Activated CD8-positive, alpha-beta T cell treated with anti-CD3 and anti-CD28 coated beads for 36 hours (primary cell): ENCODE measurements at places on chromosomes 12 and 14. TPM values are rescaled to one million over a fixed set of nuclear protein-coding genes. Genes with fewer than 3 reads are reported as not detected.

Gene TRIM9
- total RNA-seq, result 7.2 TPM

Gene SLIRP
- total RNA-seq, result 141 TPM

Gene IFNG-AS1
- 0.25 TPM for total RNA-seq

- no peak for DNase-seq
Observed at GRCh38 chr14:70803321-70804310, 5.7 kb downstream of the MAP3K9 start.

- DNase-seq, result no peak
Observed at GRCh38 chr12:38689704-38690103, 215.7 kb downstream of the CPNE8 start.

DNA sequence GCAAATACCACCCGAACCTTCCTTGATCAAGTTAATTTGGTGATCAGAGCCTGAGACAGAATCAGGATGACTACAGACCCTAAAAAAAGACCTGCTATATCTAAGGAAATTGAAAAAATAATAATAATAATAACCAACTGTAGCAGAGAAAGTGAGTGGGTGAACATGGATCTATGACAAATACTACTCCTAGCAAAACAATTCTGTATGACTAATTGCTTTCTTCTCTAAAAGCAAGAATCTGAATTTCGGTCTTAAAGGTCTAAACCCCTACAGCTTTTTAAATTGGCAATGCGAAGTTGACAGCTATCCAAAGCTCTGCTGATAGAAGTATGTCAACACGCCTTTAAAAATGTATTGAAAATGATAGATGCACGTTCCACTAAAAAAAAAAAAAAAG lies 102.2 kb downstream of the PRKAB1 start:
- no peak for DNase-seq
